MV-4-11 (cell line): ENCODE measurements at places on chromosomes 6 and 20.

GRCh38 chr6:53192682-53193188 lies 44.1 kb upstream of the GCM1 start:
- no peak for DNase-seq

- no peak for DNase-seq
Observed at GRCh38 chr6:80603679-80604078, 497.2 kb downstream of the BCKDHB start.

GRCh38 chr6:83192456-83192855 lies 609 bp downstream of the PGM3 start:
- no peak for DNase-seq

- no peak for DNase-seq
Observed at GRCh38 chr6:22057962-22058361, 238.9 kb downstream of the PRL start.

GRCh38 chr20:37393863-37394542 lies 48.1 kb downstream of the SRC start:
- no peak for DNase-seq

DNA sequence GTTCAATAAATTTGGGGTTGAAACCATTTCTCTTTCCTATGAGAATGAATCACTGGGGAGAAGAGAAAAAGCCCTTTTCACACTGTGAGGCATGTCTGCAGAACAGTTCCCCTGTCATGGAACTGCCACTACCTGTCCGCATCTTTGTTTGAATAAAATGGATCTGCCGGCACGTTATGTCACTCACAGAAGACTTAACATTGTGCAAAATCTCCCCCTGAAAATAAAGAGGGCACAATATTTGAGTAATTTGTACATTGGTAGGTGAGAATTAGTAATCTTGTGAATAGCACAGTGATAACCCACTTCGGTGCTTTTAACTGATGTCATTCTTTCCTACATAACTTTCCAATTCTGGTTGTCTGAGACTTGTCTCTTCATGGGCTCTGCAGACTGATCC lies 804.0 kb downstream of the C6orf118 start:
- no peak for DNase-seq

GRCh38 chr6:109834595-109835437 lies 143.3 kb upstream of the GPR6 start:
- DNase-seq, result no peak
